ENCODE measurements at places on chromosomes 1 and 21.

DNA sequence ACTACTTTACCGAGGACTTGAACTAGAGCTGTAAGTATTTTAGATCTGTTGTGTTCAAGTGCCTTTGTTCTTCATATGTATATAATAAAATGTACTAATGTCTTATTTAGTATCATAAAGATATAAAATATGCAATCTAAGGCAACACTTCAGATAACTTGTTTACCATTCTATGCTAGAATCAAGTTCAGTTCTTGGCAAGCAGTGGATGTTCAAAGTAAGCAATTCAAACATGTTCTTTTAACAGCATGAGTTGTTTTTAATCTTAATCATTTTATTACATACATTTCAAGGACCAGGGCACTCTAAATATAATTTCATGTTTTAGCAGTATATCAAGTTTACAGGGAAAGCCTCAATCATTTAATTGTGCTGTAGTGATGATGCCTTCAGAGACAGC, 47.0 kb downstream of the ZC3H11B start:
- DNase-seq: no peak

DNA sequence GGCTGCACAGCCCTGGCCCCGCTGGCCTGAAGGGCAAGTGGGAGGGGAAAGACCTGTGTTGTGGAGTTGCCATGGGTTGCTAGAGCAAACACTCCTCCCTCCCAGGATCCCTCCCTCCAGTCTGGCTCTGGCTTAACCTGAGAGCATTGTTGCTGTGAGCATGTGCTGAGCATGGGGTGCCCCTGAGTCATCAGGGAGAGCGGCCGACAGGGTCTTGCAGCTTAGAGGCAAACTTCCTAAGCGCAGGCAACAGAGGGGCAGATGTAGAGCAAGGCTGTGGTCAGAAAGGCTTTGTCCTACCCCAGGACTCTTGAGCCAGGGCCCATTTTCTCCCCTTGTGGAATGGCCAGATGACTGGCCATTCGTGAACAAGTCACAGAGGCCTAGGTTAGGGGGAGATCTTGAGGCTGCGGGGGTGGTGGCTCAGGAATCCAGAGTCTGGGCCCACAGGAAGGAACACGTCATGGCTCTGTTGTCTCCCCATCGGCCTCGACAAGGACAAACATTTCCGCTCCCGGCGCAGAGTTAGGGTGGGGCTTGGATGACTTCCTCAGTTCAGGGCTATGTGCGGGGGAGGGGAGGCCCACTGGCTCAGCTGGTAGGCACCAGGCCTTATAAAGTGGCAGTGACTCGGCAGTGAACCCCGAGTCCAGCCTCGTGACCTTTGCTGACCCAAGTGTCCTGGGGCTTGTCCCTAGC, 362 bp upstream of the DYNLT4 start:
- no peak for DNase-seq

- DNase-seq: no peak
These were observed 32.5 kb downstream of the PLEKHO1 start for GRCh38 chr1:150182247-150182646.

- DNase-seq: peak; percentile 77
These were observed 16.2 kb downstream of the DRAXIN start for GRCh38 chr1:11707621-11708276.

DNA sequence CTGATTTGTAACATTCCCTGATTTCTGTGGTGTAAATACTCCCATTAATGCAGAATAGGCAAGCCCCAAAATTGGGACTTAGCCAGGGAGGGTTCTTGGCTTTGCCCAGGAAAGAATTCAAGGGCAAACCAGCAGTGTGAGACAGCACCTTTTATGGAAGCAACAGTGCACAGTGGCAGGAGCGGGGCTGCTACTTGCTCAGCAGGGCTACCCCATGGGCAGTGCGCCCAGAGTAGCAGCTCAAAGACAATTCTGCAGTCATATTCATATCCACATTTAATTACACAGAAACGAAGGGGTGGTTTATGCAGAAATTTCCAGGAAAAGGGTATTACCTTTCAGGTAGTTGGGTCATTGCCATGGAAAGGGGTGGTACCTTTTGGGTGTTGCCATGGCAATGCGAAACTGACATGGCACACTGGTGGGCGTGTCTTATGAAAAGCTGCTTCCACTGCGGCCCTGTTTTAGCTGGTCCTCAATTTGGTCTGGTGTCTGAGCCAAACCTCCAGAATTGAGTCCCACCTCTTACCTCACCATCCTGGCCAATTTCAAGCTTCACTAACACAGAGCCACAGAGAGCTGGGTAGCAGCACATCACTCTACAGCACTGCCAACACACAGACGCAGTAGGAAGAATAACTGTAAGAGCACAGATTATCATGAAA, 35.9 kb downstream of the FHAD1 start:
- peak; percentile 49 for DNase-seq

DNA sequence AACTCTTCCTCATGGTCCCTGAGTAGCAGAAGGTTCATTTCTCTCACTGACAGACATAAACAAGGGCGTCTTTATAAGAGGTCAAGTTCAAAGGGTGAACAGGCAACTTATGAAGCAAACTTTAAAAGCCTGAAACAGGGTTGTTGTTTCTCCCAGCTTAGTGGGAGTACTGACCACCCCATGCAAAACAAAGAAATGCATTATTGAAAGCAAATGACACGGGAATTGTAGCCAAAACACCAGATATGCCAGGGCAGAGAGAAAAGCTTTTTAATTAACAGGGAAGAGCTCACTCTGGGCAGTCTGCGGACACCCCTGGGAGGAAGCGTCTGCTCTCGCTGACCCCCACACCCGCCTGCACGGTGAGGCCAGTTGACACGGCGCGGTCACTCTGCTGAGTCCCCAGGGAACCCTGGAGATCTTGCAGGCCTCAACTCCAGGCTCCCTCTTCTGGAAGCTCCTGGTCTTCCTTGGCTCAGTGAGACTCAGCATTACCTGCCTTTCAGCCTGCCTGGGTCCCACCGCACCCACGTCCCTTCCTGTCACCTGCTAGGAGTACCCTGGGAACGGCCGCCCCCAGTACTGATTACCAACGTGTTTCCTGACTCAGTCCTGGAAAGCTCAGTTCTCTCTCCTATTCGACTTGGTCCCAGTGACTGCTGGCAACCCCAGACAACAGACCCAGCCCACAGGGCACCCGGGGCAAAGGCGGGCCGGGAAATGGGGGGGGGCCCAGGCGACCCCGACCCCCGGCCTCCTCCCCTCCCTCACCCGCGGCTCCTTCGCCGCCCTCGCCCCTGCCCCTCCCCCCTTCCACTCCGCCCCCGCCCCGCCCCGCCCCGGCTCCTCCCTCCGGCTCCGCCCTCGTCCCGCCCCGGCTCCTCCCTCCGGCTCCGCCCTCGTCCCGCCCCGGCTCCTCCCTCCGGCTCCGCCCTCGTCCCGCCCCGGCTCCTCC, 972 bp downstream of the CFAP410 start:
- DNase-seq: peak; percentile 48

- no peak for DNase-seq
These were observed 21.8 kb downstream of the EYA3 start for GRCh38 chr1:28066393-28067154.

GRCh38 chr1:59814180-59814900, 409 bp upstream of the HOOK1 start:
- peak; percentile 98 for DNase-seq

DNA sequence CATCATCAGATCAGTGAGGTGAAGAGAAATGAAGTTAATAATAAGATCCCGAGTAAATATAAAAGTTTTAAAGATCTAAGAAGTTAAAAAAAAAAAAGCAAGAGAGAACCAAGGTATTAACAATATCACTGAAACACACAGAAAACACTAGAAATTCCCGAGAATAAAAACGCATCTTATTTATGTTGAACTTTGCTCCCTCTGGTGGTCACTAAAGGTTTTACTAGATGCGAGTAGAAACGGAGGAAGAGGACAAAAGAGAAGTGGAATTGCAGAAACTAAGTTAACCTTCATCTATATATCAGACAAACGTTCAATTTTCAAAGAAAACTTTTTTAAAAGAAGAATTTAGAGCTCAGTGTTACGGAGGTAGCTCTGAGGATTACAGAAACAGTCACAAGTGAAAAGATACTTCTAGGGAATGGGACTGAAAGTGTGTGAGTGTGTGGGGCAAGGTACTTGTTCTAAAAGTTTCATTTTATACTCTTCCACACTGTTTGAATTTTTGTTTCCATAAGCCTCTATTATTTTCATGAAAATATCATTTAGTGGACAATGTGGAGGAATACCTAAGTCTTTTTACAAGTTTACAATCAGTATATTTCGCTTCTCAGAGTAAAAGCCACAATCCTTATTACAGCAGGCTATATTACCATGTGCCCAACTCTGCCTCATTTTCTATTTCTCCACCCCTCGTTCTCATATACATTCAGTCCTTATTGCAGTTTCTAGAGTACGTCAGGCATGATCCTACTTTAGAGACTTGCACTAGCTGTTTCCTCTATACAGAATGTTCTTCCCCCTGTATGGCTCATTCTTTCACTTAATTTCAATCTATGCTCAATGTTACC, 19.7 kb downstream of the ACBD6 start:
- peak; percentile 25 for DNase-seq

- DNase-seq: no peak
These were observed 700.1 kb downstream of the KCNT2 start for GRCh38 chr1:195908121-195908520.

- DNase-seq: peak; percentile 74
These were observed 7.0 kb upstream of the P3R3URF start for GRCh38 chr1:46183079-46183847.

DNA sequence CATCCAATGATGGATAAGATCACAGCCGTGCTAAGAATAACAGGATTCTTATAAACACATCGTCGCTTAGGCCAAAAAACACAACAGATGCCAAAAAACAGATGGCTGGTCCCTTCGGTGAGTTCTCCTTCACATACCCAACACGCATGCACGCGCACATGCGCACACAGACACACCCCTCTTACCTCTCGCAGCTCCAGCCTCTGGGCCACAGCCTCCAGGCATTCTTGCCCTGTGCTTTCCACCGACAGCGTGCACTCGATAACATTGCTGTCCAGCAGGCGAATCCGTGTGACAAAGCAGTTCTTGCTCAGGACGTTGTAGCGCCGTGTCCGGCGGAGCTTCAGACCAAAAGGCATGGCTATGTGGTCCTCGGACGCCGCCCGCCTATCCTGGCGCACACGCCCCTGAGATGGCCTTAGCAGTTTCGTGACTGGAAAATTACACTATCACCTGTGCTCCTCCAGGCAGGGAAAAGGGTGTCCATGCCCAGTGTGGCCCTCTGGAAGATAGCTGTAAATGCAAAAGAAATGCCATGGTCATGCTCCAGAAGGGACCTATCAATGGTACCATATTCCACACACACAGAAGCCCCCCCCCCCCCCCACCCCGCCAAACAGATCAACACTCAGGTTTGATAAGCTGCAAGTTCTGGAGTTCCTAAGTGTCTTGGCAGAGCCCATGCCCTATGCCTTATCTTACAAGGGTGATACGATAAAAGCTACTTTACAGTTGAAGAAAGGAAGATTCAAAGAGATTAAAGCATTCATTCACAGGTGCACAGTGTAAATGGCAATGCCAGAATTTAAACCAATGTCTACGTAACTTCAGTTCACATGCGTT, 86.7 kb downstream of the PTPN14 start:
- DNase-seq: no peak

DNA sequence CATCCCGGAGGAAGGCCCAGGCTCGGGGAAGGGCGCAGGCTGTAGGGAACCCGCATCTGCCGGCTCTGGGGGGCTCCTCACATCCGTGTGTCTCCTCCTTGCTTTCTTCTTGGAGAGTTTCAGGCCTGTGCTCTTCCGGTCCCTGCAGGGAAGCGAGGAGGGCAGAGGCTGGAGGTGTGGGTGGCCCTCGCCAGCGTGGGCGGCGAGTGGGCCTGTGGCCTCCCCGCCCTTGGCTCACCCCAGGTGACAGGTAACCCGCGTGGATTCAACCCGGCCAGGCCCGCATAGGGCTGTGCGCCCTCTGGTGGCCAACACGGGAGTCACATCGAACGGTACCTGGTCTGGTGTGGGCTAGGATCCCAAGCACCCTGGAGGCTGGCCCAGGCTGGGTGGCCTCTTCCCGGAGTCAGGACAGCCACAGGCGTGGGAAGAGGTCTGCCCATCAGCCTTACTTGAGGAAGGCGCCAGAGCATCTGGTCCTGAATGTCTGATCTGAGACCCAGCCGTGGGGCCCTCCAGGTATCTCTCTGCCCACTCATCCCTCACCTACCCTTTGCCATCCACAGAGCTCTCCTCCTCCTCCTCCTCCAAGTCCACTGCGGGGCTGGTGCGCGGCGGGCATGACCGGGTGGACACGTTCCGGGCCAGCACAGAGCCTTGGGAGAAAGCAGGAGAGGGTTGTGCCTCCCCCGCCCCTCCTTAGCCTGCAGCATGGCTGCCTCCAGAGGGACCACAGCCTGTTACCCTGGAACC, 9.6 kb upstream of the TNFRSF25 start:
- DNase-seq: peak; percentile 74

GRCh38 chr1:55679971-55680370, 464.8 kb upstream of the USP24 start:
- DNase-seq: no peak

GRCh38 chr1:78408192-78408591, 82.6 kb upstream of the PTGFR start:
- DNase-seq: no peak

- no peak for DNase-seq
These were observed 75.3 kb downstream of the NTMT2 start for GRCh38 chr1:170221031-170221430.

DNA sequence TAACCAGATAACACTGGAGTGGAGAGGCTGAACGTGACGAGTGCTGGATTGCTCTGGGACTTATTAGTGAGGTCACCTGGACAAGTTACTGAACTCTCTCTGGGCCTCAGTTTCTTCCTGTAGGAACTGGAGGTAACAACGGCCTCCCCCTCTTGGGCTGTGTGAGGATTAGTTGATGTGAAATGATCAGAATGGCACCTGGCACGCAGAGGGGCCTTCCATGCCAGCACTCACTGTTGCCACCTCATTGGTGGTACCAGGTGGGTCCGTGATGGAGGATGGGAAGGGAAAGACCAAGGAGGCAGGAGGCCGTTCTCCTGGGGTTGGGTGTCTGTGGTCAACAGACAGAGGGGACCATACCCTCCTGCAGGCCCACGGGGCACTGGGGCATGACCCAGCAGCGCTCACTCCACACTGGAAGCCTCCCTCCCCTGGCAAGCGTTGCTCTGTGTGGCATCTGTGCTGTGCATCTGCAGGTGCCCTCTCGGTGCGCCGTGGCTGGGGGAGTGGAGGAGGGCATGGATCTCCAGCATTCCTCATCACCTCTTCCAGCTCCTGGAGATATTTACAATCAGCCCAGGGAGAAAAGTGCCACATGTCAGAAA, 349.5 kb upstream of the VAMP3 start:
- DNase-seq: no peak

GRCh38 chr1:111275079-111275478, 15.6 kb upstream of the CHIA start:
- no peak for DNase-seq

GRCh38 chr1:51583532-51583931, 33.4 kb upstream of the OSBPL9 start:
- DNase-seq: no peak

GRCh38 chr1:33088119-33088906, 7.4 kb downstream of the AZIN2 start:
- no peak for DNase-seq

GRCh38 chr1:209364716-209365115, 218.8 kb upstream of the CAMK1G start:
- DNase-seq: no peak
